ENCODE measurements at places on chromosomes 5 and 9.

GRCh38 chr5:142280066-142281007 is 44.5 kb downstream of the SPRY4 start:
- peak; percentile 81 for DNase-seq

DNA sequence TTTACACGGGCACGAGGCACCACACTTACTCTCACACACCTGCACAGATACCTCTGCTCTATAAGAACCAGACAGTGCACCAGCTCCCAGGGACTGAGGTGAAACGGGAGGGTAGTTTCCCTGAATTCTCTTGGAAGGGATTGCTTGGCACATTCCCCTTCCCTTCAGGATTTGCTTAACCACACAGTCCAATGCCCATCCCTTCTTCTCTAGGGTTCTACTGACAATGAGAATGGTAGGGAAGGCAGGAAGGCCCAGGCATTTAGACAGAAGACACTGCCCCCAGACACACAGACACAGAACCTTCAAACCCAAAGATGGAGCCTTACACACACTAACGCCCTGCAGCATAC is 704 bp upstream of the LHX6 start:
- no peak for DNase-seq

DNA sequence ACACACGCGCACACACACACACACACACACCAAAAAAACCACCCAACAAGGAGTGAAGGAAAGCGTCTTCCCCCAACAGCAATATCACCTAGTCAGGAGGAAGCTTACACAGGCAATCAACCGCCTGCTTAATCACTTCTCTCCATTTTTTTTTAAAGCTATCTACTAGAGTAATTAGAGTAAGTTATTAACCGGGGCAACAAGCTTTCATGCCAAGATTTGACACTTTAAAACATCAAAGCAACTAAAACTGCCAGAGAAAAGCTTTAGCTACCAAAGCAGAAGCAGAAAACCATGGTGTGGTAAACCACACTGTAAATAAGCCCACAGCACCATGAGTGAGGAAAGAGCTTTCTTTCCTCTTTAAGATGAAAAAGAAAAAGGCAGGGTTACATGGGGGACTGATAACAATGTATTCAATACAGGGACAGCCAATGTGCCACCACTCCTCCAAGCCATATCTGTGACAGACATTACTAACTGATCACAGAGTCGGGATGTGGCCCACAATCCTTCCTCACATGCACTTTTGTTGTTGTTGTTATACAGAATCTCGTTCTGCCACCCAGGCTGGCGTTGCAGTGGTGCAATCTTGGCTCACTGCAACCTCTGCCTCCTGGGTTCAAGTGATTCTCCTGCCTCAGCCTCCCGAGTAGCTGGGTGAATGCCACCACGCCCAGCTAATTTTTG is 282.1 kb downstream of the CRB2 start:
- peak; percentile 6 for DNase-seq

- no peak for DNase-seq
Measured at GRCh38 chr5:21236971-21237427, 1249.0 kb upstream of the CDH18 start.

DNA sequence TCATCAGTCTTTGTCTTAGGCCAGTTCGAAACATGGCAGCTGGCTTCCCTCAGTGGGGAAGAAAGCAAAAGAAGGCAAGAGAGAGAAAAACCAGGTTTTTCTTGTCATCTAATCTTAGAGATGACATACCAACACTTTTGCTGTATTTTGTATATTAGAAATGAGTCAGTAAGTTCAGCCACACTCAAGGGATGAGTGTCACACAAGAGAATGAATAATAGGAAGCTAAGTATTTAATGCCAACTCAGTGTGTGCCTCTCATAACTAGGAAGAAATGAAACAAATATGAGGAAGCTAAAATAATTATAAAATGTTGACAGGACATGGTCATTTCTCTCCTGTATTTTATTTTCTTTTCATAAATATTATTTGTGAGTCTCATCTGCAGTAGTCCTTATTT is 65.3 kb downstream of the CDH12 start:
- DNase-seq = no peak

DNA sequence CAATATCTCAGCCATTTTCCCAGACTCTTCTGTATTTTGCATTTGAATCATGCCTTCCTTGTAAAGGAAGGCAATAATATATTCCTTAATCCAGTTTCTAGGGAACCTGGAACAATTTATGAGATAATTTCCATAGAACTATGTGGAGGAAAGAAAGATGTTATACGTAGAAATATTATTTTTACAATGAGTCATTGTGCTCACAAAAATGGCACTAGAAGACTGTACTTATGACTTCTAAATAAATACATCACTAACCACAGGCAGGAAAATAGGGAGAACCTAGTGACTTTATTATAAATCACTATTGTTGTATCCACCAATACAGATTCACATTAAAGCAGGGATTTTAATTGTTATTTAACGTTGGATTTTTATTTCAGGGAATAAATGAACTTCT is 87.6 kb downstream of the FBXO38 start:
- DNase-seq = no peak

Measured in astrocyte of the cerebellum (primary cell).